ENCODE measurements at places on chromosomes 1 and 21.

GRCh38 chr1:50047916-50048694, 24.4 kb upstream of the AGBL4 start:
- no peak for DNase-seq

GRCh38 chr1:156259805-156260204, 11.9 kb upstream of the PAQR6 start:
- no peak for DNase-seq

GRCh38 chr1:156419854-156420204, 50.8 kb downstream of the RHBG start:
- DNase-seq = no peak

DNA sequence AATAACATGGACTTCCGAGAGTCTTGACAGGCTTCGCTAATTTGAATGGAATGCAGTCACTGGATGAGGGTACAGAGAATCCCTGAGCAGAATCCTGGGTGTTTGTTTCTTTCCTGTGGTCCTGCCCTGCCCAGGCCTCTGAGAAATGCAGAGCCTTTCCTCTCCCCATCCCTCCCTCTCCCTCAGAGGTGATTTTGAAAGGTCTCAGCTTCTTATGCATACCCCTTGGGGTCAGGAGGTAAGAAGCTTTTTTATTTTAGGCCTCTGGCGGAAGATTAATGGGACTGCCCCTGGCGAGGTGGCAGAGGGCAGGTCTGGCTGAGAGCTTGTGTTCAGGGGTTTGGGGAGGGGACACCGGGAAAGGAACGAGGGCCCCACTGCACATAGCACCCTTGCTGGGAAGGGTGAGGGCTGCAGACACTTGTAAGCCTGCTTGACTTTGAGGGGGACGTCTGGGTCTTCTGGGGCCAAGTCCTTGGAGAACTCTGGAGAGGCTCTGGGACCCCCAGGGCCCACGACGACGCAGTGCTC, 116.5 kb upstream of the SLC45A1 start:
- no peak for DNase-seq

DNA sequence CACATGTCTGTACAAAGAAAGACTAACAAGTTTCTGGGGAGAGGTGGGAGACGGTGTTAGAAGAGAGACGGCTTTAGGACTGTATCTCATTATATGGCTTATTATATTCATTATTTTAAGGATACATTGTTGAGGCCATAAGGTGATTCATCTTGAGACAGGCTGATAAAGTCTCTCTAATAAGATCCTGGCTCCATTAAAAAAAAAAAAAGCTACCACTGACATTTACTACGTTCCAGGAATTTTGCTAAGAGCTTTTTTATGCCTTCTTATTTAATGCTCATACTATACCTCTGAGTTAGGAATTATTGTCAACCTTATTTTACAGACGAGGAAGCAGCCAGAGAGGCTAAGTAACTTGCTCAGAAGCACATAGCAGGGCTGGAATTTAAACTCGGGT, 173.7 kb downstream of the GABPA start:
- no peak for DNase-seq

DNA sequence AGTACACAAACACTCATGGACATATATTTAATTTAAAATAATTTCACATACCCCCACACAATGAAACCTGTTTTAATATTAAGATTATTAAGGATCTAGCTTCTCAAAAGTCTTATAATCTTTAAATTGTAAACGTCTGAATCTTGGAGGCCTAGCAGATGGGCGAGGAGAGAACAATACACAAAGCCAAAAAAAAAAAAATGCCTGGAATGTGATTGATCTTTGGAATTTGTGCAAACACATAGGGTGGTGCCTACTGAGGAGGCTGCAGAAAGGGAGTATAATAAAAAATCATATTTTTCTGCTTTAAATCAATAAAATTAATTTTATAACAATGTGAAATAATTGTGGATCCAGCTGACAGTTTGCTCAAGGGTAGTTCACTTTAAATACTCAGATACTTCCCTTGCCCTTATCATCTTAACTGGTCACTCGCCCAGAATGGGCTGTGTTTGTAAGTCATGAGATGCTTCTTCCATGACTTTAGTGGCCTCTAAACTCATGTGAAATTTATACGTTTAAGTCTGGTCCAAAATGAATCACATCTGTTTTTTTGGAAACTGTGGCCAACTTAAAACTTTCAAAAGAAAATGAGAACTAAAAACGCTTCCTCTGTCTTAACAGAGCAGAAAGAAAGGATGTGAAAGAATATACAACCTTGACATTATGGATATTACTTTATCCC, 802.8 kb upstream of the CXADR start:
- DNase-seq = no peak

DNA sequence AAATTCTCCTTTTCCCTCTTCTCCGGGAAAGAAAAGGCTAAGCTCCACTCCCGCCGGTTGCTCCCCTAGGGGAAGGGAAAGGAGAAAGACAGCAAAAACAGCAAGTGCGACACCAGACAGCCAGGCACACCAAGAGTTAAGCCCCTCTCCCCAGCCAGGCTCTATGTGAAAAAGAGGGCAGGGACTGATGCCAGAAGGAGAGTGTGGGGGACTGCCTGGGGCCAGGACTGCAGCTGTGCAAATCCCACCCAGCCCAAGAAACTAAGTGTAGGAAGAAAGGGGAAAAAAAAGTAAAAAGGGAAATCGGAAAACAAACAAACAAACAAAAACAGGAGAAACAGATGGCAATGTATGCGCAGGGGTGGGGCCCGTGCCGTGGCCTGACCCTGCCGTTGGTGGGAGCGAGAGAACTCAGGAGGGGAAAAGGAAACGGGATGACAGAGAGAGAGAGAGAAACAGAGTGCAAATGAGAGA, 27.7 kb upstream of the FMO1 start:
- no peak for DNase-seq

DNA sequence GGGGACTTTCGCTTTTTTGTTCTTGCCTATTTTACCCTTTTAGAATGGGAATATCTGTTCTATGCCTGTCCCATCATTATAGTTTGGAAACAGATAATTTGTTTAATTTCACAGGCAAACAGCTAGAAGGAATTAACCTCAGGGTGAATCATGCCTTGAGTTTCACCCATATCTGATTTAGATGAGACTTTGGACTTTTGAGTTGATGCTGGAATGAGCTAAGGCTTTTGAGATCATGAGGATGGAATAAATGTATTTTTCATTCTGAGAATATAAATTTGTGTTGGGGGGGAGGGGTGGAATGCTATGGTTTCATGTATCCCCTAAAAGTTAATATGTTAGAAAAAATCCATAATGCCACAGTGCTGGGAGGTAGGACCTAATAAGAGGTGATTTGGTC, 56.1 kb upstream of the TACSTD2 start:
- DNase-seq = no peak

GRCh38 chr1:24498589-24498988, 4.0 kb upstream of the RCAN3 start:
- no peak for DNase-seq

GRCh38 chr1:55062801-55063576, 23.6 kb downstream of the PCSK9 start:
- DNase-seq = no peak

- no peak for DNase-seq
Observed at GRCh38 chr21:39353295-39353694, 4.4 kb upstream of the HMGN1 start.

DNA sequence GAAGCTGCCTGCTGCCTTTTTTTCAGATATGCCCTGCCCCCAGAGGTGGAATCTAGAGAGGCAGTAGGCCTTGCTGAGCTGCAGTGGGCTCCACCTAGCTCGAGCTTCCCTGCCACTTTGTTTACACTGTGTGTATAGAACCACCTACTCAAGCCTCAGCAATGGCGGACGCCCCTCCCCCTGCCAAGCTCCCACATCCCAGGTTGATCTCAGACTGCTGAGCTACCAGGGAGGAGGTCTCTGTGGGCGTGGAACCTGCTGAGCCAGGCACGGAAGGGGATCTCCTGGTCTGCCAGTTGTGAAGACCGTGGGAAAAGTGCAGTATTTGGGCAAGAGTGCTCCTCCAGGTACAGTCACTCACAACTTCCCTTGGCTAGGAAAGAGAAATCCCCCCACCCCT, 65.1 kb downstream of the MSH4 start:
- no peak for DNase-seq

DNA sequence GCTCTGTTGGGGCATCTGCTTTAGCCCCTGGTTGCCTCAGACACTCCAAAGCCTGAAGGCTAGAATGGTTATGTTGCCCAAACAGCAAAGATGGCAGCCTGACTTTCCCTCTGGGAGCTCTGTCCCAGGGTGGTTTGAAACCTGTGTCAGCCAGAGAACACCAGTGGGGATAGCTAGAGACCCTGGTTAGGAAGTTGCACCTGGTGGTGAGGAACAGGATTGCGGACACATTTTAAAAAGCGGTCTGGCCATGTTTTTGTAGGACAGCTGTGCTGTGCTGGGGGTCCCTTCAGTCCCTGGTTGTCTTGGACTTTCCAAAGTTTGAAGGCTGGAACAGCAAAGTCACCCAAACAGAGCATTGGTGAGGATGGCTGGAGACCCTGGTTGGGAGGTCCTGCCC, 87.8 kb downstream of the DNM3 start:
- DNase-seq = no peak

DNA sequence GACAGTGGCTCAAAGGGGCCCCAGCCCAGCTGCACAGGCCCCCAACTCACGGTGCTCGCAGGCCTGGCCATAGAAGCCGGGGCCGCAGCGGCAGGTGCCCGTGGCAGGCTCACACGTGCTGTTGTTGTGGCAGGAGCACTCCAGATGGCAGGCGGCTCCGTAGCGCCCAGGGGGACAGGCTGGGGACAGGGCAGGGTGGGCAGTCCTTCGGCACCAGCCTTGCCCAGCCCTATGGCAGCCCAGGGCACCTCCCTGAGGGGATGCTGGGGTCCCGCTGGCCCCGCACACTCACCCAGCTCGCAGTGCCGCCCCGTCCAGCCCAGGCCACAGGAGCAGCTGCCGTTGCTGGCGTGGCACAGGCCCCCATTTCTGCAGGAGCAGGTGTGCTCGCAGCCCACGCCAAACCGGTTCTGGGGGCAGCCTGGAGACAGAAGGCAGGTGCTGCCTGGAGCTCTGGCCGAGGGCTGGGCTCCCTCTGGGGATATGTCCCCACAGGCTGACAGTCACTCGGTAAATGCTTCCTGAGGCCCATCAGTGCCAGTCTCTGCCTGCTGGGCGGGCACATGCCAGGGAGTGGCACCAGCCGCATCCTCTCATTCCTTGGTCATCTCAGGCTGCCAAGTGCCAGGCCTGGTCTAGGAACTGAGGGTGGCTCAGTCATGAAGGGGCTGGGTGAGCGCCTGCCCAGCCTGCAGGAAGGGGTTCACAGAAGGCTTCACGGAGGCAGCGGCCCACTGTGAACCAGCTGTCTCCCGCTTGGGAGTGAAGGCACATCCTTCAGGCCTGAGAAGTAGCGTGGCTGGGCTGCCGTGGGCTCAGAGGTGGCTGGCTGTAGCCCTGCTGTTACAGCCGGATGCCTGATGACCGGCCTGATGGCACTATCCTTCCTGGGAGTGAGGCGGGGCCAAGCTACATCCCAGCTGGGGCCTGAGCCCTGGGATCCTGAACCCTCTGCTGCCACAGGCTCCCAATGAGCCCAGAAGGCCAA, 40.1 kb downstream of the ARHGEF16 start:
- no peak for DNase-seq

- no peak for DNase-seq
Observed at GRCh38 chr1:193338194-193338593, 151.8 kb upstream of the B3GALT2 start.

- DNase-seq = no peak
Observed at GRCh38 chr1:113396585-113396984, 6.3 kb downstream of the MAGI3 start.

DNA sequence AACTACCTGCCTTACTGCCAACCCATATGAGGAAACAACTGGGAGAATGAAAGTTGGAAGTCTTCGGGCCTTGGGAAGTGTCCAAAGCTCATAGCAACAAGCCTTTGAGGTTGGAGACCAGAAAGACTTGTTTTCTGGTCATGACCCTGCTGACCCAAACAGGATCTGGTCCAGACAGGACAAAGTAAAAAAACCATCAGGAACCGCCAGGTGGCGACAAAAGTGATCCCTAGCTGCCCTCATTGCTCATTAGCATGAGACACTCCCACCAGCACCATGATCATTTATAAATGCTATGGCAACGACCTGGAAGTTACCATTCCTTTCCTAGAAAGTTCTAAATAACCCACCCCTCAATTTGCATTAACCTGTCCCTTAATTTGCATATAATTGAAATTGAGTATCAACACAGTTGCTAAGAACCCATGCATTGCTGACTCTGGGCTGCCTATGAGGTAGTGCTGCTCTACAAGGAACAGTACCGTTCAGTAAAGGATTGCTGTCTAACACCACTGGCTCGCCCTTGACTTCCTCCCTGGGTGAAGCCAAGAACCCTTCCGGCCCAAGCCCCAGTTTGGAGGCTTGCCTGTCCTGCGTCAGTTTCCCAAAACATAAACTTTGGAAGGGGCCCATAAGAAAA, 89.0 kb downstream of the URB2 start:
- no peak for DNase-seq

DNA sequence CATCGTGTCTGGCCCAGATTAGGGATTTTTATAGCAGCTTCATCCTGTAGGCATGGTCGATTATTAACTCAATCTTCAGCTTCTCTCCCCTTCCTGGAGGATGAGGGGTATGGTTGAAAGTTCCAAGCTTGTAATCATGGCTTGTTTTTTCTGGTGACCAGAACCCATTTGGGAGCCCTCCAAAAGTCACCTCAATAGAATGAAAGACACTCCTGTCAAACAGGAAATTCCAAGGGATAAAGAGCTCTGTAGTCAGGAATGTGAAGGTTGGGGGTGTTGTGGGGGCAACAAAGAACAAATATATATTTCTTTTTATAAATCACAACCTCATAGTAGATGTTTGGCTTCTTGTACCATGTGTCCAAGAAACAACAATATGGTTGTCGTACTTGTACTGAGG, 212.7 kb upstream of the ESRRG start:
- no peak for DNase-seq

DNA sequence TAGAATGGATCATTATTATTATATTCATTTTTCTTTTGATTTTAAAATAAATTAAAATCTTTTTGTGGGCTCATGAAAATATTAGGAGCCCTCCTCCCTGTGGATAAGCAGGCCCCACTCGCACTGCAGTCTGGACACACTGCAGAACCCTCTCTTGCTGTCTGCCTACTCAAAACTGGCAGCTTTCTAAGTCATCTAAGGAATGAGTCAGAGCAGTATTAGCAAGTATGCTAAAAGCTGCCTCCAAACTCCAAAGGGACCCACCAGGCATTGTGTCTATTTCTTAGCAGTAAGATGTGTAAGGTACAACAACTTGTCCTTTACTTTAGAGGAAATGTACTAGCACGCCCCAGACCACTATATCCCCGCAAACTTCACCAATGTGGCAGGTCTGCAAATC, 108.8 kb downstream of the SYF2 start:
- no peak for DNase-seq

DNA sequence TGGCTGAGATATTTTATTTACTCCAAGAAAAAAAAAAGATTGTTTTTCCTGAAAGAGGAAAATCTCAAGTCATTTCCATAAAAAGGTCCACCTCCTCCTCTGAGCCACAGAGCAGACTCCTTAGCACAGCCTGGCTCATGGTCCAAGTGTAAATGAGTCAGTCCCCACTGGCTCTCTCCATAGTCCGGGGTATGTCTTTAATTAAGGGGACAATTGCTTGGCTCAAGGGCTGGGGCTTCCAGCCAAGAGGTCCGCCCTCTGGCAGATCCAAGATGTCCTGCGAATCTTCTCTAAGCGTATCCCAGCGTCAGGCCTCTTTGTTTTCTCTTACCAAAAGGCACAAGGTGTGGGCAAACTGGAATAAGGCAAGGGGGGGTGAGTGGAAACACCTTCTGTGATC, 33.3 kb downstream of the FOXD2 start:
- no peak for DNase-seq

Measured in NCI-H2029 treated with DMSO at 0.1 percent for 48 hours (cell line).